ENCODE measurements at places on chromosomes 7 and 10.

GRCh38 chr10:46268076-46268881 lies 18.5 kb upstream of the ANTXRL start:
- DNase-seq, result peak; percentile 23

DNA sequence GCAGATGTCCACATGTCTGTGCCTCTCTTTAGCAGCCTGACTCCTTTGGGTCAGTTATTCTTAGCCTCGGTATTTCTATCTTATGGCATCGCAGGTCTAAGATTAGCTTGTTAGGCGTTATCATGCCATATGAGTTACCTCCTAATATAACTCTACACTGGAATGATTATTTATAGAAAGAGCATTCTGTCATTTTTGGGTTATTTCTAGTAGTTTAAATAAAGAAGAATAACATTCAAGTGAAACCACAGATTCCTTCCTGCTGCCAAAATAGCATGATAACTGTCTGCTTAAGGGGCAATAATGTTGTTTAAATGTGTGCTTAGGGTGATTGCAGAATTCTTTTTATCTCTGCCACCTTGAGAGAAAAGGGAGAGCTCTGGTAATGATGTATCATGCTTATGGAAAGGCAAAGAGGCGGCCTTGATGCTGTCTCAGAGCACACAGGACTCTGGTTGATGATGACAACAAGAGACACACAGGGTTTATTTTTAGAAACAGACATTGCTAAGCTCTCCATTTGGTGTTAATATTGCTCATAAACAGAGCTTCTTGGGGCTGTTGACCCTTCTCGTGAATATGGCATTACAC lies 10.4 kb downstream of the HDAC9 start:
- no peak for DNase-seq

GRCh38 chr7:157056957-157057902 lies 46.8 kb upstream of the MNX1 start:
- no peak for DNase-seq

DNA sequence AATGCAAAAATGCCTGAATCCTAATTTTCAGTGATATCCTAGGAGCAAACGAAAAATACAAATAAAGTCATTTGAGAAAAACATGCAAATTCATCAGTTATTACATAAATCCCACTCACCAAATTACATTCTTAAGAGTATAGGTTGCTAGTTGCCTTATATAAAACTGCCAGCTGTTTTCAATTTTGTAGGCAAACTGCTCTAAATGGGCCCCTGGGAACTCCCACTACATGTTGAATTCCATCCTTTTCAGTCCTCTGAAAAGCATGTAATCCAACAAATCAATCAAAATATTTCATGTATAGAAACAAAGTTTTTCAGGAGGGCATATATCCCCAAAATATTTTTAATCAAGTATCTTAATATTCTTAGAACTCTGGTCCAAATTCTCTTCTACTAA lies 2.1 kb upstream of the JMJD1C start:
- DNase-seq, result no peak

GRCh38 chr7:45580053-45580872 lies 6.1 kb downstream of the ADCY1 start:
- no peak for DNase-seq

DNA sequence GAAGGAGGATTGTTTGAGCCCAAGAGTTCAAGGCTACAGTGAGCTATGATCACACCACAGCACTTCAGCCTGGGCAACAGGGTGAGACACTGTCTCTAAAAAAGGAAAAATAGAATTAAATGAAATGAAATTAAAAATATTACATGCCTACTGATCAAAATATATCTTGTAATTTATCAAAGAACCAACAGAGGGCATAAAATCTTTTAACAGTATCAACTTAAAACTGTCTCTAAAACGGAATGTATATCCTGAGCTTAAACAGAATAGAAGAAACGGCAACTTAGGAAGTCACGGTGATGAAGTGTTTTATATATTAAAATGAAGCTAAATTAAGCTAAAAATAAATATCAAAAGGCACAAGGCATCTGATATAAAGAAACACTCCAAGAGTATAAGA lies 78.8 kb downstream of the MTPAP start:
- no peak for DNase-seq

- DNase-seq, result no peak
These were observed 3.7 kb downstream of the OGA start for GRCh38 chr10:101814466-101815071.

DNA sequence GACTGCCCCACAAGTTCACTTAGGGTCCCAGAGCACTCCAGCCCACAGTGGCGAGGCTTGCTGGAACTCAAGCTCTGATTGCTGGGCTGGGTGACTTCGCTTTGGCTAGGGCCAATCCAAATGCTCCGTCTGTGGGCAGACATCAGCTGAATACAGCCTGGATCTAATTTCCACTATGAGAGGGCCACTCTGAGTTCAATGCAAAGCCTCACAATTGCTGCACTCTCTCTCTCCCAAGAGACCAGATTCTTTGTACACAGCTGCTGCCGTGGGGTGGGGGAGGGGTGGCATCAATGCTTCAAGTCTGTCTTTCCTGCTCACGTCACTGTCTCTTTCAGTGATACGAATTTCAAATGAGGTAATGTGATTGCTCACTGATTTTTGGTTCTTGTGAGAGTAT lies 47.3 kb upstream of the BPGM start:
- no peak for DNase-seq

- DNase-seq, result no peak
These were observed 38.7 kb upstream of the CDK1 start for GRCh38 chr10:60739558-60739957.

- DNase-seq, result no peak
These were observed 3.7 kb upstream of the MYO1G start for GRCh38 chr7:44982535-44982923.

- DNase-seq, result no peak
These were observed 57.9 kb upstream of the CHCHD3 start for GRCh38 chr7:133139801-133140200.

DNA sequence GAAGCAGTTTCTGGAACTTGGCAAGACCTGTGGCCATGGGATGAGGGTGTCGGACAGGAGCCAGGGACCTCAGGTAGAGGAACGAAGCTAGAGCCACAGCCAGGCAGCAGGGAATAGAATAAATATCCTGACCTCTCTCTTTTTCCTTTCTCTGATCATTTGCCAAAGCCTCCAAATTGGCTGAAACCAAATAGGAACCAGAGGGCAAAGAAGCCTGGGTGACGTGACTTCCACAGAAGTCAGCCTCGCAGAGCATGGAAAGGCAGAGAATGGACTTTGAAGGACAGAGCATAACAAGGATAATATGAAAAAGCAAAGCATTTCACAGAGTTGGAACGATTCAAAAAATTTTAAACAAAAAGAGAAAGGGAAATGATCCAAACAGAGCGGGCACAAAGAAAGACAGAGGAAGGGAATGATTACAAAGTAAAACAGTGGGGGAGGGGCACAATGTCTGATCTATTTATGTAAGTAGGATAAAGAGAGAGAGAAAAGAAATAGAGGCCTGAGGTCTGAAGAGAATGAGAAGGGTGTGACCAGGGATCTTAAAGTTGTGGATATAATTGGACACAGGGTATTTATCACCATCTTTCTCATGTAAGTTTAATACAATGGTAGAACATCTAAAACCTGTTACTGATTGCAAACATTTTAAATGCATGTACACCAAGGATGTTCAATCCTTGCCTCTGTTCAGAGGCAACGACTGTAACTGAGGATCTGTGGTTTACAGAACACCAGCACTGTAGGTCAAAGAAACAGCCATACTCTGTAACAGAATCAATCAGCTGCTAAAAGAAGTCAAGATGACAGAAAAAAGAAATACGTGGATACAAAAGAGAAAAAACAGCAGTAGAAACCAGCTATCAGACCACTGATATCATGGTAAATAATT lies 4.5 kb upstream of the ZEB1 start:
- DNase-seq, result no peak

DNA sequence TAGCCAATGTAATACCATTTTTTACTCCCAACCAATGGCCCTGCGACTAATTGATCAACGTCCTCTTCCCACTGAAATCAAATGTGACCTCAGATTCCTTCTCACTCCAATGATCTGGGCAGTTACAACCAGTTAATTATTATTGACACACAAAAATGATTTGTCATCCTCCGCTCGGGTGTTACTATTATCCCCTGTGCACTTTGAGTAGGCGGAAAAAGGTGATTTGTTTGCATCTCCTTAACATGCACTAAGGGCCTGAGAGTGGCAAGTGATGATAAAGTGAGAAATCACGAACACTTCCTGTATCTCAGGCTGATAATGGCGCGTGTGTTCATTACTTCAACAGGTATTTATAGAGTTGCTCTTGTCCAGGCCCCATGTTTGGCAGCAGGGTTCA lies 40.9 kb upstream of the PNLIP start:
- no peak for DNase-seq

DNA sequence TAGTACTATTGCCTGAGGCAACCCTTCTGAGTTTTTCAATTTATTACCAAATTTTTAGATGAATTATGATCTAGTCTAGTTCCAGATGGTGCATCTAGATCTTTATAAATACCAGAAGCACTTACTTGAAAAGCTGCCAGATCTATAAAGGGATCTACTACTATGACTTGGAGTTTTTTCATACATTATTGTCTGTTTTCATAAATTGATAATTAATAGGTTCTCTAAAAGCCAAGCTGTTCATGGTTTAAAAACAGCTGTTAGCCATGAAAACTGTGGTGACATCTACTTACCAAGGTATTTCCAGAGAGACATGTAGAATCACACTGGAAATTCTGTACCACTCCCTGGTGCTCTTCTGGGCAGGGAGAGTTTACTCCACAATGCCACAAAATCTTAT lies 786.5 kb upstream of the C7orf33 start:
- no peak for DNase-seq

DNA sequence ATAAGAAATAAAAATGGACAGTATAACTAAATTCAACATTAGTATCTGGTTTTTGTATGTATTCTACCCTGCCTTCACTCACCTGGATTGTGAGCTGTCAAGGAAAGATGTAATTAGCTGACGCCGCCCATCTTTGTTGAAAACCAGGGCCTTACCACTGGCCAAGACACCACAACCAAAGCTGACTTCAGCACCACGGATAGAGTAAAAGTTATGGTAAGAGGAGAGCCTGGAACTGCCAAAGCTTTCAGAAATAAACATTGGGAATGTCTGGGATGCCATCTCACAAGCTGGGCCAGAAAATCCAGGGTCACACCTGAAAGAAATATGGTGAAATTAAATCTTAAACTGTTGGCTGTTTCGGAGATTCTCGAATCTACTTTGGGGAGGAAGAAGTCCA lies 190.1 kb upstream of the SLC26A5 start:
- DNase-seq, result no peak

DNA sequence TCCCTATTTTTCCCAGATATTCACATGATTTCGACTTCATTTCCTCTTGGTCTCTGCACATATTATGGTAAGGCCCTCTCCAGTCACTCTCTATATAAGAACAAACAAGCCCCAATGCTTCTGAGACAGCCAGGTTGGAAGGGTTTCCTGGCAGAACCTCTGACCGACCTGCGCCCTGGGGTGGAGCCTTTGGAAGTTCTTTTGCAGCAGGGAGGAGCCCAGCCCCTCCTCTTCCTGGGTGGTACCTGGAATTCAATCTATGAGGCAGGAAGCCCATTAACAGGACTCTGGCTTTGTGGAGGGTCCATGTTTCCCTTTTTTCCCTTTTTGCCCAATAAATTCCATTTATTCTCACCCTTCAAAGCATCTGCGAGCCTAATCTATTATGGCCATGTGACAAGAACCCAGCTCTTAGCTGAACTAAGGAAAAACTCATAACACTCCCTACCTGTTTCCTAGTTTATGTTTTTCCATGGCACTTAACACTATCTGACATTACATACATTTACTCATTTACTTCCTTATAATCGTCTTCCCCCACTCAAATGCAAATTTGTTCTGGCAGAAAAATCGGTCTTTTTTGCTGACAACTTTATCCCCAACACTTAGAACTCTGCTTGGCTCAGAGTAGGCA lies 92.5 kb upstream of the FRMD4A start:
- DNase-seq, result no peak

DNA sequence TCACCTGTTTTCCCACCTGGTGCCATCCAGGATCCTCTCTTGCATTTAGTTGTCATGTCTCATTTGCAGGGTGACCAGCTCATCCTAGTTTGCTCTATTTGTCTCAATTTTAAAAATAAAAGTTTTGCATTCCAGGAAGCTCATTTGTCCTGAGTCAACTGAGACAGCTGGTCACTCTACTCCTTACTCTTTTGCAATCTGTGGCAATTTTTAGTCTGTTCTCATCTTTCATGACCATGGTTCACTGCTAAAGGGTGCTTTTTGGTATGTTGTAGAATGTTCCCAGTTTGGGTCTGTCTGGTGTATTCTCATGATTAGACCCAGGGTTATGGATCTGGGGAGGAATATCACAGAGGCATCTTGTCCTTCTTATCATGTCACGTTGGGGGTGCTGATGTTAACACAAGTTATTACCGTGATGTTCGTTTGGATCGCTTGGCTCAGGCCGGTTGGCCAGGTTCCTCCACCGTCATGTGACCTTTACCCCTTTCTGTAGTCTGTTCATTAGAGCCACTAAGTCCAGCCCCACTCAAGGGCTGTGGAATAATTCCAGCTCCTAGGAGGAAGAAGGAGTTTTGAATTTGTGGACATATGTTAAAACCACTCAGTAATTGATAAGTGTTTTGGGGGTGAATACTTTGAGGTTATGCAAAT lies 103.3 kb upstream of the IGFBP3 start:
- DNase-seq, result no peak

DNA sequence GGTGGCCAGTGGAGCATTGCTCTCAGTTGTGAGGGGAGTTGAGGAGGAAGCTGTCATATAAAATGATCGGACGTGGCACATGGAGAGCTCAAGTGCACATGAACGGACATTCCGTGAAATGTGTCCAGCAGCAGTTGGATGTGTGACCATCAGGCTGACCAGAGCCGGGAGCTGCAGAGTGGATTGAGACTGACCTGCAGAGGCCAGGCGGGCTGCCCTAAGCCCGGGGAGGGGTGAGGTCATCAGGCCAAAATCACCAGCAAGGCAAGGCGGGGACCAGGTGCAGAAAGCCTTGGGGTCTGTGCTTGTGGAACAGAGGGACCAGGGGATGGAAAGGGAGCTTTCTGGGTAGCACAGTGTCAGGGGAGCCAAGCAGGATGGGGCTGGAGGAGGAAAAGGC lies 279.5 kb downstream of the CELF2 start:
- no peak for DNase-seq

- no peak for DNase-seq
These were observed 514.3 kb upstream of the ADARB2 start for GRCh38 chr10:2251631-2252030.

DNA sequence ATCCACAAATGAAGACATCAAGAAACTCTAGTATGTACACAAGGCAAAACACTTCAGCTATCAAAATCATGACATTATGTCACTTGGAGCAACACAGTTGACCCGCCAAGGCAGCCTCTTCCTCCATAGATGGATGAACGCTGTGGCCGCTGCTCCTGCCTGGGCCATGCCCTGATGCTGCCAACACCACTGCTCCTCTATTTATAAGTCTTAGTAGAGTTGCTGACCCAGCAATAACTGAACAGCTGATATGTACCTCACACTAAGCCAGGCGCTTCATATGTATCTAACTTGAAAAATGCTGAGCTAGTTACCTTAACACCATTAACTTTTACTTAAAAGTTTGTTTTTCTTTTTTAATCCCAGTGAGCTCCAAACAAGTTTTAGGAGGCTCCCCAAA lies 131.9 kb downstream of the LYZL1 start:
- DNase-seq, result no peak

GRCh38 chr7:66873476-66873875 lies 47.5 kb upstream of the TMEM248 start:
- DNase-seq, result no peak

- DNase-seq, result no peak
These were observed 12.7 kb downstream of the PTPRE start for GRCh38 chr10:127919418-127920271.
